Thymus (tissue), 14 donors: ENCODE measurements at places on chromosomes 3 and 15. TPM values are rescaled to one million over a fixed set of nuclear protein-coding genes. Genes with fewer than 3 reads are reported as not detected.

The FMN1 gene
- 2.6 TPM for total RNA-seq

The RTP1 gene
- total RNA-seq, result 0.05 TPM

The GRK7 gene
- total RNA-seq, result not detected

The HDAC11 gene
- 7.1 TPM for total RNA-seq

The LPP gene
- total RNA-seq, result 9.2 TPM

The FAH gene
- 11.5 TPM for total RNA-seq

The NCK1 gene
- total RNA-seq, result 70.2 TPM

DNA sequence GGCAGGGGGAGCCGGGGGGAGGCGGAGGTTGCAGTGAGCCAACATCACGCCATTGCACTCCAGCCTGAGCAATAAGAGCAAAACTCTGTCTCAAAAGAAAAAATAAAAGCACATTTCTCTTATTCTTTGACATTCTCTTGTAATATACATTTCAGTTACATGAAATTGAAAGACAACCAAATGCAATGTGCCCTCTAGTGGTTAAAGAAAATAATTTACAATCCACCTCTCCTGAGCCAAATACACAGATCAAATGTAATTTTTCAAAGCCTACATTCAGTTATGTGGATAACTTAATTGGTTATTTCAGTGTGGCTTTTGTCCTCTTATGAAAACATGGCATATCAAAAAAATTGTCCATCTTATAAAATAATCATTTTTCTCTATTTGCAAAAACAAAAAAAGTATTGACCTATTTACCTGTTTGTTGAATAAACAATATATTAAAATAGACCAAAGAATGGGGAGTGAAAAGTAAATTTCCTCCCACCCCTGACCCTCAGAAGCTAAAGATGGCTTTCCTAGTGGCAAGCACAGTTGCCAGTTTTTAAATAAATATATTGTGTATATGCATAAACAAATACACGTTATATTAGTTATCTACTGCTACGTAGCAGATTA, 14.2 kb upstream of the U2SURP start:
- peak; percentile 59 for DNase-seq

GRCh38 chr3:155368786-155369185, 75.3 kb upstream of the STRIT1 start:
- DNase-seq, result no peak

DNA sequence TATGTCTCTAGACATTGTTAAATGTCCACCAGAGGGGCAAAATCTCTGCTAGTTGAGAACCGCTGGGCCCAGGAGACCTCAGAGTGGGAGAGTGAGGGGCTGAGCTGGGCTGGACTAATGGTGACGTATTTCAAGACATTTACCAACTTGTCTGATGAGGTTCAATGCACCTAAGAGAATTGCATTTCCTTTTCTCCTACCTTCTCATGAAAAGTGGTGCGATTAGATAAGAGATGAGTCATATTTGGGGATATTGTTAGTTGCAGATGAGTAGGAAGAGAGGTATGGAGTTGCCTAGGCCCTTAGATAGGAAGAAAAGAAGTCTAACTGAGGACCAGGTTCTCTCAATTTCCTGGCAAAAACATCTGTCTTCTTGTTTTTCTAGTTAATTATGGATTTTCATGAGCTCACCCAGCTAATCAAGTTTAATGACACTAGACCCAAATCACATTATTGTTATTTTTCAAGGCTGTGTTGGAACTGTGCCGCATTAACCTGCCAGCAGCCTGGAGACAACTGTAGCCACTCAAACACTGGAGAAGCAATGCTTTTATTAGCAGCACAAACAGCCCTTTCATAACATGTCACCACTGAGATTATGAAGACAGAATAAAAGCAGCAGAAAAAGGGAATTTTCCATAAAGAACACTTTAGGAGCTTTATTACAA, 144.2 kb downstream of the PDCD6IP start:
- DNase-seq, result no peak

GRCh38 chr15:75640483-75641178, 607 bp upstream of the IMP3 start:
- DNase-seq, result peak; percentile 66

- no peak for DNase-seq
Measured at GRCh38 chr3:87148020-87148419, 79.1 kb upstream of the CHMP2B start.

GRCh38 chr3:61600195-61600594, 38.8 kb downstream of the PTPRG start:
- DNase-seq, result no peak

GRCh38 chr3:96213393-96213792, 601.0 kb upstream of the EPHA6 start:
- DNase-seq, result no peak

DNA sequence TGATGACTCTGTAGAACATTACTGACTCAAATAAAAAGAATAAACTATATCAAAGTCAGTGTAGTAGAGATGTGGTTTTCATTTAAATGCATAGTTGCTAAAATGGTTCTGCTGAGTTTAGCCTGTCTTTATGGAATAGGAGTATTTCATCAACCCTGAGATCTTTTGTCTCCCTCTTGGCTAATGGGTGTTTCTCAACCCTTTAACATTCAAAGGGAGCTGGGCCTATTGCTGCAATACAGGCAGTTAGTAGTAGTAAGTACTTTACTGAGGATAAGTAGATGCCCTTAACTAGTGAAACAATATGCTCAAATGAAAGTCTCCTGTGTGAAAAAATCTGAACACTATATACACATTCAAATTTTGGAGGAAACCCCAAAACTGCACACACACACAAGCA, 184.7 kb upstream of the TTC14 start:
- no peak for DNase-seq

DNA sequence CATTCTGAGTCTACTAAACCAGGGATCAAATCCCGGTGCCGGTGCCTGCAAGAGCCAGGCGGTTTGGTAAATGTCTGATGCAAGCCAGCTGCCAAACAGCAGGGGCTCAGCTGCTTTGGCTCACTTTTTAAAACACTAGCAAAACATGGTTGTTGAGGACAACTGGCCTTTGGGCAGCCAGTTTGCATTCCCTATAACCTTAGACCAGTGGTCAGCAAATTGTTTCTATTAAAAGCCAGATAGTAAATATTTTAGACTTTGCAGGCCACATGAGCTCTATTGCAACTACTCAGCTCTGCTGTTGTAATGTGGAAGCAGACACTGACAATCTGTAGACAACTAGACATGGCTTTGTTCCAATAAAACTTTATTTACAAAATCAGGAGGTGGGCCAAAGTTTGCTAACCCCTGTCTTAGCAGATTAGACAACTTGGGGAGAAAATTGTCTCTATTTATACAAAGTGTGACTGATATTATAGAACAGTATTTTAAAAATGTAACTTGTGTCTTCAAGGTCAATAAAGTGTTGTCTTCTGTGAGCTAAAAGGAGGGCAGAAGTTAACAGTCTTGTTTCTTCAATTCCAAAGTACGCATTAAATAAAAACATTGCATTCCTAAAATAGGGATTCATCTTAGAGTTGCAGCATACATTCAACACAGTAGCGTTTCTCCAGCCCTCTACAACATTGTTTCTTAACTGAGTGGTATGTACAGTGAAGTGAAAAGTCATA, 67.6 kb downstream of the SSUH2 start:
- DNase-seq, result no peak
